ENCODE measurements at places on chromosomes 6 and 20. TPM values are rescaled to one million over a fixed set of nuclear protein-coding genes. Genes with fewer than 3 reads are reported as not detected.

The XPO5 gene
- 135 TPM for total RNA-seq

The SLC32A1 gene
- not detected for total RNA-seq

The MAFB gene
- total RNA-seq, result 2.3 TPM

The LAMA4 gene
- not detected for total RNA-seq

The C6orf163 gene
- total RNA-seq, result 1.6 TPM

The KAT14 gene
- total RNA-seq, result 17.9 TPM

The HDGFL1 gene
- total RNA-seq, result not detected

The PRKN gene
- not detected for total RNA-seq

GRCh38 chr6:158058171-158058651, 76.5 kb downstream of the SYNJ2 start:
- peak overlapping the region; percentile 23 for H3K27ac ChIP-seq
- no peak overlapping the region for H3K4me3 ChIP-seq
- peaks cover 54% of the 10 kb centered on the region for H3K4me1 ChIP-seq
- H3K36me3 ChIP-seq, result peaks cover 25% of the 10 kb centered on the region
- no peaks in the 10 kb centered on the region for H3K27me3 ChIP-seq

GRCh38 chr6:20572288-20572687, 38.0 kb downstream of the CDKAL1 start:
- peaks cover 10% of the 10 kb centered on the region for H3K36me3 ChIP-seq
- no peaks in the 10 kb centered on the region for H3K27me3 ChIP-seq
- H3K4me1 ChIP-seq, result peaks cover 15% of the 10 kb centered on the region

- no peak for DNase-seq
- no peaks in the 10 kb centered on the region for H3K27me3 ChIP-seq
- no peak overlapping the region for H3K27ac ChIP-seq
- H3K4me3 ChIP-seq, result no peak overlapping the region
- H3K4me1 ChIP-seq, result no peaks in the 10 kb centered on the region
Measured at GRCh38 chr6:123518441-123519188, 118.1 kb downstream of the TRDN start.

- no peak for DNase-seq
- no peak overlapping the region for H3K4me3 ChIP-seq
Measured at GRCh38 chr6:75377386-75377785, 92.8 kb upstream of the TMEM30A start.

- no peaks in the 10 kb centered on the region for H3K36me3 ChIP-seq
- peaks cover 4% of the 10 kb centered on the region for H3K27me3 ChIP-seq
- no peak overlapping the region for H3K4me3 ChIP-seq
- no peak overlapping the region for H3K27ac ChIP-seq
Measured at GRCh38 chr6:31870385-31870921, 7.8 kb upstream of the NEU1 start.

- H3K4me3 ChIP-seq, result no peak overlapping the region
- H3K36me3 ChIP-seq, result no peaks in the 10 kb centered on the region
- peaks cover 2% of the 10 kb centered on the region for H3K27me3 ChIP-seq
- no peaks in the 10 kb centered on the region for H3K4me1 ChIP-seq
- DNase-seq, result peak; percentile 31
- no peak overlapping the region for H3K27ac ChIP-seq
Measured at GRCh38 chr6:33761922-33762629, 15.4 kb upstream of the IP6K3 start.

DNA sequence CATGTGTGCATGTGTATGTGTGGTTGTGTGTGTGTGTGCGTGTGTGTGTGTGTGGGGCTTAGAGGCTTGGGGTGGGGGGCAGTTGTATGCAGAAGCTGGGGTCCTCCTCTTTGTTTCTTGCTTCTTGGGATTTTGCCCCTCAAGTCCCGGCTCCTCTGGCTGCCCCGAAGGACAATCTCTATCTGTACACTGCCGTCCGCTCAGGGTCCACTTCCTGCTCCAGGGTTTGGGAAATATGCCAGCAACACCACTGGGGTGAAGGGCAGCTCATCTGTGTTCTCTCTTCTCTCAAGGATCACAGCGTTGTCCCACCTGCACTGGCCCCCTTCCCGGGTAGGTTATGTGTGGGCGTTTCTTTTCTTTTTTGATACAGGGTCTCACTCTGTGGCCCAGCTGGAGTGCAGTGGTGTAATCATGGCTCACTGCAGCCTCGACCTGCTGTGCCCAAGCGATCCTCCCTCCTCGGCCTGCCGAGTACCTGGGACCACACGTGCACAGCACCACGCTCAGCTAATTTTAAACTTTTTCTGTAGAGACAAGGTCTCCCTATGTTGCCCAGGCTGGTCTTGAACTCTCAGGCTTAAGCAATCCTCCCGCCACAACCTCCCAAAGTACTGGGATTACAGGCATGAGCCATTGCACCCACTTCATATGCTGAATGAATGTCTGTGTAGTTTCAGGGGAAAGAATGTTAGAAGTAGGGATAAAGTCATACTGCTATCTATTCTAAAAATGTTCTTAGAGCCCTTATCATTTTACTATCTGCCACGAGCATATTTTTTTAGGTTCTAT, 25.7 kb downstream of the SLC2A4RG start:
- H3K4me1 ChIP-seq, result no peaks in the 10 kb centered on the region
- H3K27me3 ChIP-seq, result peaks cover 11% of the 10 kb centered on the region
- H3K27ac ChIP-seq, result no peak overlapping the region
- H3K4me3 ChIP-seq, result no peak overlapping the region

GRCh38 chr6:3631877-3632276, 119.6 kb downstream of the PXDC1 start:
- H3K4me3 ChIP-seq, result no peak overlapping the region
- H3K27ac ChIP-seq, result no peak overlapping the region
- H3K4me1 ChIP-seq, result no peaks in the 10 kb centered on the region

DNA sequence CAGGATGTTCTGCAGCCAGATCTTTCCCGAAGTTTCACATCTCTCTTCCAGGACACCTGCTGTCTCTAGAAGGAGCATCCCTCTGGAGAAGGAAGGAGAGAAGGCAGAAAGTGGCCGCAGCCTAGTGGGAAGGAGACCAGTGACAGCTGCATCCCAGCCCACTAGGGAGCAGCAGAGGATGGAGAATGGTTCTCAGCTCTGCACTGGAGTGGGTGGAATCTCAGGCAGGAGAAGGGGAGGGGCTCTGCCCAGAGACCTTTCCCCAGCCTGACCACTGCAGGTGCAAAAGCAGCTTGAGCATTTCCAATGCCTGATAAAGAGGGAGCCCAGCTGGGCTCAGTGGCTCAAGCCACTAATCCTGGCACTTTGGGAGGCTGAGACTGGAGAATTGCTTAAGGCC, 32.3 kb downstream of the NCR2 start:
- peaks cover 22% of the 10 kb centered on the region for H3K4me1 ChIP-seq
- H3K36me3 ChIP-seq, result peaks cover 2% of the 10 kb centered on the region
- H3K4me3 ChIP-seq, result no peak overlapping the region

DNA sequence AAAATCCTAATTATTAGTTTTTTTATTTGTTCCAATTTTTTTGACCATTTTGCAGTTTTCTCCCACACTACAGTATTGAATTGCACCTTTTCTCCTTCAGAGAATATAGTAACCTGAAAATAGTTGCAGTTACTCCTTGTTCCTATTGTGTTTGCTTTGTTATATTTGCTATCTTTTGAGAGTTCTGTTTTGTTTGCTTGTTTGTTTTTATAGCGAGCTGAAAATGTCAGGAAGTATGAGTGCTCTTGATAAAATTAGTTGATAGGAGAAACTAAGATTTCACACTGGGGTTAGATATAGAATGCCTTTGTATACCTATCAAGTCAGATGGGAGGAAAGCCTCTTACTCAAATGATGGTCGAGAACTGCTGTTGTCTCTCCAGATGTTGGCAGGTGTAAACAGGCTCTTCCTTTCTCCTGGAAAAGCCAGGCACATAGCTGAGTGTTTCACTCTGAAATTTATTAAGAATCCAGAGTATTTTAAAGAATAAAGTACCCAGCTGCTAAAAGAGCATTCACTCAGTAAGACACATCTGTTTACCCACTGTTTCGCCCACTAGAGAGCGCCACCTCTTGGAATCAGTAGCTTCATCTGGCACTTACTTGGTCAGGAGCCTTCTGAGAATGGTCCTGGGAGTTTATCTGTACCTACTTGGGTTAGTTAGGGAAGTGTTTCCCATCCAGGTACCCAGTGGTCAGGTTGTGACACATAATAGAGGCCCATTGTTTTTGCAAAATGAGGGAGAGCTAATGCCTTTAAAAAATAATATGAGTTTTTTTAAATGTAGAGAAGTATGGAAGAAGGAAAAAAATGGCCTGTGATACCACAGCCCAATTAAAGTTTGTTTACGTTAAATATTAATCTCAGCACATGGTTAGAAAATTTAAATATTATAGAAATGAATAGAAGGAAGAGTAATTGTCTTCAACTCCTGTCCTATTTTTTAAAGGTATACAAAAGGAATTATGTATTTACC, 11.2 kb downstream of the NT5DC1 start:
- H3K4me1 ChIP-seq, result no peaks in the 10 kb centered on the region
- DNase-seq, result no peak
- no peak overlapping the region for H3K27ac ChIP-seq
- H3K4me3 ChIP-seq, result no peak overlapping the region
- H3K27me3 ChIP-seq, result no peaks in the 10 kb centered on the region

- no peaks in the 10 kb centered on the region for H3K4me1 ChIP-seq
- H3K4me3 ChIP-seq, result no peak overlapping the region
- H3K36me3 ChIP-seq, result no peaks in the 10 kb centered on the region
- no peak overlapping the region for H3K27ac ChIP-seq
Measured at GRCh38 chr6:85115376-85115775, 334.5 kb upstream of the NT5E start.

DNA sequence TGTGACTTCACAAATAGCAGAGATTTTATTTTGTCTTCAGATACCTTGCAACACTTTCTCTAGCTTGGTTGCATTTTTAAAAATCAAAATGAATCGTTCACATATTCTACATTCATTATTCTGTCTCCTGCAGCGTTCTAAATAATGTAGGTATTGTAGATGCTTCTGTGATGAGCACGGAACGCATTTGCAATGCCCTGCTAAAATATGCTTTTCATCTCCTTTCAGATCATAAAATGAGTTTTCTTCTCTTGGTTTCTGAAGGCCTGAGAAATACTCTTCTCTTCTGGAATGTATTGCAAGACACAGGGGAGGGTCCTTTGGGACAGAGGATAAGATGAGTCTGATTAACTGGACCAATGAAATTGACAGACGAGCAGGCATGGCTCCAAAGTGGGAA, 390.7 kb downstream of the PREX1 start:
- no peak overlapping the region for H3K4me3 ChIP-seq
- no peak for DNase-seq

DNA sequence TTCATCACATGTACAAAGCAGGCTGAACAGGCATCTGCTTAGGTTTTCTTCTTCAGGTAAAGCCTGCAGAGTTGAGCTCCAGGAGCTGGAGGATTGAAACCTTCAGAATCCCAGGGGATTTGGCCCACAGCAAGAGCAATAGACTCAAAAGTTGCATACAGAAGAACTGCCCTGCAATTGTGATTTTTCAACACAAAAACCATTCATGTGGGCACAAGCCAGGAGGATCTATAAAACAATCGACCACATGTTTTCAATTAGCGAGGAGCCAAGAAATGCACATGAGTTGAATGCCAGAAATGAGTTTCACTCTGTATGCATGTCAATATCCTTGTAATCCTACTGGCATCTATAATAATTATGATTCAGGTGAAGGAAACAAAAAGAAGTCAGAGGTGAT, 576.4 kb downstream of the HDGFL1 start:
- DNase-seq, result no peak
- no peaks in the 10 kb centered on the region for H3K27me3 ChIP-seq
- no peaks in the 10 kb centered on the region for H3K36me3 ChIP-seq
- H3K27ac ChIP-seq, result no peak overlapping the region
- no peak overlapping the region for H3K4me3 ChIP-seq

DNA sequence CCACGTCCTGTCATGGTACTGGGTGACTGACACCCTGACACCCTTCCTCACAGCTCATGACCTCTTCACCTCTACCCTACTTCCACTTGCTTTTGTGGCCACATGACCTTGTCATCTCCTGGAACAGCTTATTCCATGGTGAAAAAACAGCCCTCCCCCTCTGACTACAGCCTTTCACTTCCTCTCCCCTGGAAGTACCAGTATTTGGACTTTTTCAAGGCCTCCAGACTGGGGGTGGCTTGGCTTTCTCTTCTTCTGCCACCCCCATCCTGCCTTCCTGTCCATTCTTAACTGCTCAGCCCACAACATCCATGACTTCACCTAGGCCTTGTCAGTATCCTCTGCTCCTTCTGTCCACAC, 168.4 kb downstream of the CARMIL1 start:
- DNase-seq, result no peak
- H3K4me3 ChIP-seq, result no peak overlapping the region
- no peak overlapping the region for H3K27ac ChIP-seq
- H3K36me3 ChIP-seq, result no peaks in the 10 kb centered on the region
- peaks cover 10% of the 10 kb centered on the region for H3K4me1 ChIP-seq
- no peaks in the 10 kb centered on the region for H3K27me3 ChIP-seq

DNA sequence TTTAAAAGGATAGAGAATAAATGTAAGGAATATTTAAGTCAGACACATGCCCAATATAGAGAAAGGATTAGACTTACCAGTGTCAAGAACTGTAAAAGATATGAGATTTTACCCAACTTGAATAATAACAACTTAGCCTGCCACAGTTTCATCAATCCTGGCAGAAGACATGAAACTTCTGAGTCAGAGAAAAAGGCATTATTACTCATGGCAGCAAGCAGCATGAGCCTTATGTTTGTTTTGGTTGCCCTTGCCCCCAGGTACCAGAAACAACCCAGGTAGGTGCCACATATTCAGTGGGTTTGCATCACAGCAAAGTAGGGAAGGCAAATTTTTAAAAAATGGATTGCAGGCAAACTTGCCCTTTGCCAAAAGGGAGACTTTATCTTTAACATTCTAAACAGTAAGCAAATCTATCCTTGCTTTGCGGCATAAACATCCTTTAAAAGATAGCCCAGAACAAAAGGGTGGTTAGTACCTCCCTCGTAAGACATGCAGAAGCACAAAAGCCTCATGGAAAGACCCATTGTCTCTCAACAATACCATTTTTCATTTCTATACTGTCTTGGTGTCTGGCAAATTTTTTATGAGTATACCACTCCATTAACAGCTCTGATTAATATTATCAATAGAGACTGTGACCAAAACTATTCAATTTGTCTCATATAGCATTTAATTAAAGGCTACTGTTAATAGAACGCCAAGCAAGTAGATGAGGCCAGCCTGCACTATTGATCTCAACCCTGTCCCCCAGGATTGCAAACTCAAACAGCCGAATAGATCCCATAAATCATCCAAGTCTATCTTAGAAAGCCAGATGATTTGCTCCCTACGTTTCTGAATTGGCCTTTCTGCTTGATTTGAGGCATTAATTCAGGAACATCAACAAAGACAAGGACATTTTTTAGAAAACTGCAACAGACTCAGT, 185.1 kb downstream of the COL19A1 start:
- no peak overlapping the region for H3K4me3 ChIP-seq
- no peaks in the 10 kb centered on the region for H3K36me3 ChIP-seq
- H3K27ac ChIP-seq, result no peak overlapping the region
- no peaks in the 10 kb centered on the region for H3K27me3 ChIP-seq

GRCh38 chr6:118712969-118713368, 61.6 kb upstream of the CEP85L start:
- no peak for DNase-seq
- H3K36me3 ChIP-seq, result peaks cover 4% of the 10 kb centered on the region
- peak overlapping the region; percentile 25 for H3K27ac ChIP-seq

GRCh38 chr6:158955255-158955654, 44.7 kb downstream of the RSPH3 start:
- peaks cover 13% of the 10 kb centered on the region for H3K4me1 ChIP-seq
- H3K27ac ChIP-seq, result no peak overlapping the region
- peak overlapping the region; percentile 3 for H3K4me3 ChIP-seq
- no peaks in the 10 kb centered on the region for H3K36me3 ChIP-seq
- peaks cover 13% of the 10 kb centered on the region for H3K27me3 ChIP-seq

GRCh38 chr20:20603339-20603990, 109.0 kb downstream of the RALGAPA2 start:
- no peaks in the 10 kb centered on the region for H3K27me3 ChIP-seq
- H3K4me1 ChIP-seq, result peaks cover 11% of the 10 kb centered on the region
- H3K27ac ChIP-seq, result no peak overlapping the region

GRCh38 chr6:11804135-11804534, 25.5 kb upstream of the ADTRP start:
- no peak overlapping the region for H3K4me3 ChIP-seq
- no peaks in the 10 kb centered on the region for H3K27me3 ChIP-seq
- no peak for DNase-seq
- peaks cover 2% of the 10 kb centered on the region for H3K36me3 ChIP-seq
- H3K4me1 ChIP-seq, result peaks cover 47% of the 10 kb centered on the region

Measured in activated T-helper 1 cell treated with anti-CD3 and anti-CD28 coated beads, Interleukin-12 subunit alpha, Interleukin-12 subunit beta, Interleukin-2, Interleukin-4 antibody, amounts not matched to agents 30 ng/mL and 10 ng/mL and 1 ng/mL, durations not matched to agents 14 hours and 24 hours and 36 hours (primary cell).